Activated naive CD4-positive, alpha-beta T cell treated with Interleukin-2 at 50 U/mL for 16 hours (primary cell): ENCODE measurements at places on chromosomes 1 and 21.

DNA sequence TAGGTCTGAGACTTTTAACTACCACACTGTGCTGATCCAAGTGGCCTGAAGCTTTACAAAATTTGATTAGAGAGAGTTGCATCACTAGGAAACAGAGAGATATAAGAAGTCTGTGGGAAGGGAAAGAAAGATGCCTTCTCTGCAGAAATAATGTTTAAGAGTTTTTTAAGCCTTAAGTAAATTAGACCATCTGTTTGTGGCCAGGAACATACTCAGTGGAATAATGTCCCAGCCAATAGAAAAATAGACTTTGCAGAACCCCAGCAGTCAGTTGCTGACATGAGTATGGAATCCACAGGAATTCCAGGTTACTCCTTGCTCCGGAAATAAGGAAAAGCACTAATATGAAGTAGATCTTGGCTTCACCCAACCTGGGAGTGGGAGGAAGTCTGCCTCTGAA is 144.8 kb downstream of the ST6GALNAC5 start:
- no peak for DNase-seq

- no peak for DNase-seq
These were observed 1.3 kb upstream of the RCC2 start for GRCh38 chr1:17440827-17441168.

DNA sequence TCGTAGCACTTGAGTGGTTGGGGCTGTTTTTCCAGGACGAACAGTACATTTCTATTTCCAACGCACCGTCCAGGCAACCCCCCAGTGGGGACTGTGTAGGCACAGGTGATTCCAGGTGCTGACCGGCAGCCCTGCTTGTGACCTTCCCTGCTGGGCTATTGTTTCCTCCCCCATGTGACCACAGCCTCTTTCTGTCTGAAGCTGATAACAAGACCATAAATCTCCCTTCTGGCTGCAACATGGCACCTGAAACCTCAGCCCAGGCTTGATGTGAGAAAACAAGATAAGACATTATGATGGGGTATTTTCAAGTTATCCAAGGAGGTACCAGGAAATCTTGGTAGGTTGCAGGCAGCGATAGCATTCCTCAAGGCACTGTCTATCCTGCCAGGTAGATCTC is 48.2 kb downstream of the HLX start:
- DNase-seq: no peak

DNA sequence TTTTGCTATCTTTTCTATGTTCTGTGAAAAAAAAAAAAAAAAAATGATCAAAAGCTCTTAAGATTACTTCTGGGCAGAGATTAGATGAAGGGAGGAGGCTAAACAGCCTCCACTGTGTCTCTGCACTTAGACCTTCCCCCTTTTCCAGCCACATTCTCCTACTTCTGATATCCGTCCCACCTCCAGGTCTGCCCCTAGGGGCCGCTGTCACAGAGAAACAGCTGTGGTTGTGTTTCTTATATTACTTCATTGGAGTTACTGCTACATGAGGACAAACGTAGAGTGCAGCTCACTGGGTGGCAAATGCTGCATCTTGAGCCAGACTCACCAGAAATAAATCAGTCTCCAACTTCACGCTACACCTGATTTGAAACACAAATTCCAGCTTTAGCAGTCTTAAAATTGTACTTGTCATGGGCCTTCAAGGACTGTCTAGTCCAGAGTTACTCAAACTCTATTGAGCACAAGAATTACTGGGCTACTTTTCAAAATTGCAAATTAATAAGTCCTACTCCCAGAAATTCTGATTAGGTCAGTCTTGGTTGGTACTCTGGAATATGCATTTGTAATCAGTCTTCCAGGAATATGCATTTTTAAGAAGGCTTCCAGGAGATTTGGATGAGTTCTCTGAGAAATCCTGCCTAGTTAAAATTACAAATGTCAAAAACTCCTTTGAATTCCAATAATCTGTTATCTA is 125.2 kb upstream of the PTBP2 start:
- peak; percentile 6 for DNase-seq

DNA sequence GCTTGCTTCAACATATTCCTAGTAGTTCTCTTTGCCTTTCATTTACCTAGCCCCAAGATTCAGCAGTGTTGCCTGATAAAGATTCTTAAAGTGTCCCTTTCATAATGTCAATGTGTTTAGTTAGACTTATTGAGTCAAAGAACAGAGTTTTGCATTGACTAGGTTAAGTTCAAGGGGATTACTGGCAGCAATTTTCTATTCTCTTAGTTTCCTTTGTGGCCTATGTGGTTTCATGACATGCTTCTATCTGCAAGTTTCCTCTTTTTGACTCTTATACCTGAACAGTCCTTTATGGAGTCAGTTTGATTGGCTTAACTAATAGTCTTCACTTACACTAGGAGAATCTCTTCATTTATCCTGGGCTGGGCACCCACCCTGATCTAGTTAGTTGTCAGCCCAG is 151.3 kb downstream of the ADGRL4 start:
- DNase-seq: no peak

DNA sequence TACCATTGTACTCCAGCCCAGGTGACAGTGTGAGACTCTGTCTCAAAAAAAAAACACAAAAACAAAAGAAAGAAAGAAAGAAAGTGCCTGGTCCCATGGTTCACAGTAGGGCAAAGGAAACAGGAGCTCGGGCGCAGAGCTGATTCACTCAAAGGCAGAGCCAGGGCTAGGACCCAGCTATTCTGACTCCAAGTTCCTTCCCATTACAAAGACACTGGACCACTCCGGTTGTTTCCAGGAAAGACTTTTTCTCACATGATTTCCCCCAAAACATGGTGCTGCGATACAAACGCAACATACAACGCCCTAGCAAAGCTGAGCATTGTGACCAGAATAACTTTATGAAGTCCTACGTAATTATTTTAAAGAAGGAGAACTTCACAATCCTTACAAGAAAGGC is 10.7 kb downstream of the ABCG1 start:
- no peak for DNase-seq

DNA sequence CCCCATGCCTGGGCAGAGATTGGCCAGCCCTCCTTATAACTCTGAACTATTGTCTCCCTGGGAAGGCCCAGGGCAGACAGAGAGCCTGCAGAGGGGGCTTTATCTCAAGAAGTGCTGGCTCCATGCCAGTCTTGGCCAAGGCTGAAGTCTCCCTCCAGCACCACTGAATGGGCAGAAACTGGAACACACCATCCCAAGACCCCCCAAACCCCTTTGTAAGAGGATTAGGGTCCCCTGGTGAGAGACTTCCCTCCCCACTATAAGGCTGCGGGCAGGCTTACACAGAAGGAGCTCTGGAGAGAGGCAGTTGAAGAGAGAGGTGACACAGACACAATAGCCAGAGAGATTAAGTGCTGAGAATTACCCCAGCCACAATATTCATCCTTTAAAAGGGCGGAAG is 97.2 kb downstream of the NAV1 start:
- DNase-seq: no peak

GRCh38 chr1:42144711-42145388 is 8.4 kb upstream of the GUCA2B start:
- DNase-seq: no peak

- DNase-seq: no peak
These were observed 4.6 kb upstream of the ENAH start for GRCh38 chr1:225657462-225657989.

GRCh38 chr1:91891454-91891853 is 5.5 kb upstream of the TGFBR3 start:
- DNase-seq: no peak

DNA sequence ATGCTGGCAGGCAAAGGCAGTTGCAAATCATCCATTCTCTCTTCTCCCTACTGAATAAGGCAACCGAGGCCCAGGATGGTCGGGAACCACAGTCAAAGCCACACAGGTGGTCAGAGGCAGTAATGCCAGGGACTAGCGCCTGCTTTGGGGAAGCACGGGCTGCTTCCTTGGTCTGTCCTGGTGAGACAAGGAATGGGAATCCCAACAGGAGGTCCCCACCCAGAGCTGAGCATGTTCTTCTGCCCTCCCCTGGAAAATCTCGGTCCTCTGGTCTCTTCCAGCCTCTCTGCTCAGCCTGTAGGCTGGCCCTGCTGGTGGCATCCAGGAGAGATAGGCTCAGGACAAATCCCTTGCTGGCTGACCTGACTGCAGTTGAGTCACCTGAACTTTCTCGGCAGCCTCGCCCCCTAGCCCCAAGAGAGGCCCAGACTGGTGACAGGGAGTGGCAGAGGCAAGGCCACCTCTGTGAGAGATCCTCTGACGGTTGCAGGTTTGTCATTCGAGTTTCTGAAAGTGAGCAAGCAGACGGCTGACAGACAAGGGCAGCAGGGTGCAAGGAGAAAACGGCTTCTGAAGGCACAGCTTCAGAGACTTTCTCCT is 5.8 kb downstream of the OLIG1 start:
- no peak for DNase-seq

GRCh38 chr1:42173155-42173933 is 8.8 kb upstream of the GUCA2A start:
- DNase-seq: peak; percentile 65

DNA sequence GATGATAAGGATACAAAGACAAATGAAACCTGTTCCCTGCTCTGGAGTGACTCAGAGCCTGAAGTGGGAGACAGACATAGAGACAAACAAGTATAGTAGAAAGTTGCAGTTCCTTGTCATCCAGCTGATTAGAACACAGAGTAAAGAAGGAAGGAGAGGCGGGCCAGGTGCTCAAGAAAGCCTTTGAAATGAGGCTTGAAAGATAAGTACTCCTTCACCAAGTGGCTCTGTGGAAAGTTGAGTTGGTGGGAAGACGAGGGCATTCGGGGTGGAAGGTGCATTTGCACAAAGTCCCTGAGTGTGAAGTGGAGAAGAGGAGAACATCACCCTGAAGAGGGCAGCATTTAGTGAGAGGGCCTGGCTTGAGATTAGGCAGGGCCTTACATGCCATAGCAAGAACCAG is 17.0 kb downstream of the MARK1 start:
- DNase-seq: no peak

DNA sequence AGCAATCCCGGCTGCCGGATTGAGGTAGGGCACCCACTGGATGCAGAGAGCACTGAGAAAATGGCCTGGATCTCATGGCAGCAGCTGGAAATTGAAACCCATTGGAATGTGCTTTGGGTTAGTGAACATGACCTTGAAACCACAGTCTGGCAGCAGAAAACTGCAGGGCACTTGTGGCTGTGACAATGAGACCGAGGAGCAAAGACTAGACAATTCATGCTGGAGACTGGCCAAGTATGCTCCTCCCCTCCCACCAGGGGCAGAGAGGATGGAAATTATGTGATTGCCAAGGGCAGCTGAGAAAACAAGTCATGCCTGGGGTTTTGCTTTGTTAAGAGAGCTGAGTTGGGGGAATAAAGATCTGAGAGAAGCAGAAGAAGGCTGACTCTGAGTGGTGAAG is 60.7 kb downstream of the ZNF697 start:
- no peak for DNase-seq

DNA sequence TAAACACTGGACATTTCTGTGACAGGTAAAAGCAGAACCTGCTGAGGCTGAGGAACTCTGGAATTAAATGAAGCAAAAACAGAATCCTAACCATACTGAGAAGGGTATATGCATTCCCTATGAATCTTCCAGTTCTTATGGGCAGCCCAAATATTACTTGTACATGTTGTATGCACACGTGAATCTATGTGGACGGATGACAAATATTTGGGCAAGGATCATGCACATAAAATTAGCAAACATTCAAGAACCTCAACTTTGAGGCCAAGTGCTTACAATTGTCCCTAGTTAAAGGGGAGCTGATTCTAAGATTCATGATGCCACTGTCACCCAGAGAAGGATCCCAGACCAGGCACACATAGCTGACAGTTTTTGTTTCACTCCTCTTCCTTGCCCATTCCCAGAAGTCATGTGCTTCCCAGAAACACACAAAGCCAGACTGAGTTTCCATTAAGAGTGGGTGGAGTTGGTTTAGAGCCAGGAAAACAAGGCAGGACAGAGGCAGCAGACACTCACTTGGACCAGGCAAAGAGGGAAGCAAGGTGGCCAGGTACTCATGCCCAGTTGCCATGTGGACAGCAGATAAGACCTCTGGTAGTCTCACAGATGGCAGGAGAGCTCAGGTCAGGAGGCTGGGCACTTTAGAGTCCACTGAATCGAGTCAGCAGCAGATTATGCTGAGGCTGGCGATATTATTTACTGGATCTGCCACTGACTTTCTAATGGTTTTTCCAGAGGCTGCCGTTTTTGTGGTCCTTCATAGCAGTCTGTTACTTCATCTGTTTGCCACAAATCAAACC is 25.6 kb downstream of the AK2 start:
- no peak for DNase-seq

DNA sequence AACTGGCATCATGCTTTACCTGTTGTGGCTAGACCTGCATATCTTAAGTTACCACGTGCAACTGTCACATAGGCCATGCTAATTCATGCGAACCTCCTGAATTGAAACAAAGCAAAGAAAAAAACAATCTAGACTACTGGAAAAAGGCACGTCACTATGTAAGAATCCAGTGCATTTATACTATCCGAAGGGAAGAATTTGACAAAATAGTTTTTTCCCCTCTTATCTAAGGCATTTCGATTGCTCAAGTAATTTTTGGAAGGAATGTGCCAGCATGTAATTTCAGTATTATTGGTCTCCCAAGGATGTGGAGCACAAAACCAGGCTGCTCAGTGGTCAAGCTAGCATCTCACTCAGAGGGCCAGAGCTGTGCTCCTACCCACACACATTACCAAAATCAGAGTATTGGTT is 31.5 kb upstream of the C1orf198 start:
- no peak for DNase-seq

DNA sequence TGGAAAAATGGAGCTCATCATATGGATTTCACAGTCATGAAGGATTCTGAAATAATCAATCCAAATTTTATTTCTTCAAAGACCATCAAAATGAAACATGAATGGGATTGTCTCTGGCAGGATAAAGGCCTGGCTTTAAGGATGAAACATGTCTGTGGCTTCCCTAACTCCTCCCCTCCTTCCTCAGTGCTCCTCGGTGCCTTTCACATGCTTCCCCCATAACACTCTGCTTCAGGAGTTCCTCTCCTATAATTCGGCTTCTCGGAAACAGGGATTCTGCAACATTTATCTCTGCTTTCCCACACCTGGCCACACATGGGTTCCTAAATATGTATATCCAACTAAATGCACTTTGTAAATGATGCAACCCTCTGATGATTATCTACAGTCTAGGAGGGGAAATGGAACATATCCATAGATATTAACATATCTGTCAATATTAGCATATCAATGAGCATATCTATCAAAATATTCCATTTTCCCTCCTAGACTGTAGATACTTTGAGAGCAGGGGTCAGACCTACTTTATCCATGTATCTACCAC is 153.8 kb downstream of the PLPP3 start:
- DNase-seq: no peak

- DNase-seq: no peak
These were observed 53.6 kb downstream of the MAB21L3 start for GRCh38 chr1:116164604-116165368.

- no peak for DNase-seq
These were observed 8.7 kb downstream of the C4BPA start for GRCh38 chr1:207112616-207113296.

- DNase-seq: no peak
These were observed 799.5 kb downstream of the LTN1 start for GRCh38 chr21:28193189-28193588.

GRCh38 chr1:83900524-83900923 is 98.4 kb downstream of the TTLL7 start:
- DNase-seq: no peak
